NCI-H510A treated with DMSO at 0.1 percent for 48 hours (cell line): ENCODE measurements at places on chromosomes 3 and 15.

DNA sequence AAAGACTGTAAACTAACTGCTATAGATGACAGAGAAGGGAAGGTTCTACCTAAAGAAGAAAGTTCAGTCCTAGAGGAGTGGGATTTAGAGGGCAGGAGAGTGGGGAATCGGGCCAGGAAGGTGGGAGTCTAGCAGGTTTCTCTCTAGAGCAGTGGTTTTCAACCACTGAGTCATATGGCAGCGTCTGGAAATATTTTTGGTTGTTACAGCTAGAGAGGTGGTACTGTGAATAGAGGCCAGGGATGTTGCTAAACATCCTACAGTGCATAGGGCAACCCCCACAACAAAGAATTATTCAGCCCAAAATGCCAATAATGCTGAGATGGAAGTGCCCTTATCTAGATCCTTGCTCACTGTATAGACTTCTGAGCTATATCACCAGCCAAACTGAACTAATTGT, 28.7 kb downstream of the ATP1B3 start:
- DNase-seq, result no peak

DNA sequence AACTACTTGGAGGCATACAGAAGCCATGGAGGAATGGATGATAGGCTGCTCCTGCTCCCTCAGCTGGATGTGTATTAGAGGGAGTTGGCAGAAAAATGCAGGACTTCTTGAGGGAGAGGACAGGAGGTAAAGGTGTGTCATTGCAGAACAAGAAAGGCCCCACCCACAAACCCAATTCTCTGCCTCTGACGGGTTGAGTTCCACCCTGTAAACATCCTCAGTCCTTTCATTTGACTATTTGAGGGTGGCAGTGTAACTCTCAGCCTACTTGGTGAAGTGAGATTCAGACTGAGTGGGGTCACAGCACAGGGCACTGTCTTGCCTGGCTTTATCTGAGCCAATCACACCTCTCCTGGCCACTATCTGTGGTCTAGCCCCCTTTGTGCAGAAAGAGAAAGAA, at the start of gene TPRG1:
Gene TPRG1 (plus strand): TSS at position 265 of the 400 bp plus-strand sequence. CDS start 35,414 bp downstream, outside the sequence.
- DNase-seq, result no peak

- no peak for DNase-seq
Measured at GRCh38 chr3:72113564-72113963, 328.6 kb upstream of the PROK2 start.

- DNase-seq, result no peak
Measured at GRCh38 chr3:15206662-15207576, 873 bp downstream of the CAPN7 start.

DNA sequence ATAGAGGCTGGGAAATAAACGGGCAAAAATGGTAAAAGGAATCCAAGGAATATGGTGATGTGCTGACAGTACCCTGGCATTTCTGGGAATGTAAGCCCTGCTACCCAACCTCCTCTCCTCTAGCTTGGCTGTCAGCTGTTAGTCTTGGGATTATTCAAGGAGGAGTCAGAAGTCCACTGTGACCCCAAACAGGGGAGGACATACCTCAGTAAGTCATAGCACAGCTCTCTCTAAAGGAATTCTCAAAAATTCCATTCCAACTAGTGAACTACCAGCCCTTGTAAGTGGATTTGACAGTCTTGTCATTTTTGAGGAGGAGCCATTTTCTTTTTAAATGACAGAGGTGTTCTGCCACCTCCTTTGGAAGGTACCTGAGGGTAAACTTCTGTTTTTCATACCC, 207.5 kb downstream of the PDCD6IP start:
- DNase-seq, result no peak

DNA sequence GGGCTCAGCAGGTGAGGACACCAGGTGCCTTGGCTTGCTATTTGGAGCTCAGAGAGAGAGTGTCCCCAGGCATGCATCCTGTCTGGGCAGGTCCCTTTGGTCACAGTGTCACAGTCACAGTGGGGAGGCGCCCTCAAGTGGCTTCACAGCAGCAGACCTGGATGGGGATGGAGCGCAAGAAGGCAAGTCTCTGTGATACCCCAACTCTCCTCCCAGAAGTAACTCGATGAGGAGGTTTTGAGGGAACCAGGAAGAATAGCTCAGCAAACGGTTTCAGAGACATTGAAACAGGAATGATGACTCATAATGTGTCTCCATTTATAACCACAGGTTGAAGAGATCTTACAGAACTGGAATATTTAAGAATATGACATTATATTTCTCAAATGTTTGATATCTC, 66.5 kb upstream of the SH3GL3 start:
- no peak for DNase-seq

GRCh38 chr3:36196058-36196457, 184.2 kb upstream of the STAC start:
- DNase-seq, result no peak

DNA sequence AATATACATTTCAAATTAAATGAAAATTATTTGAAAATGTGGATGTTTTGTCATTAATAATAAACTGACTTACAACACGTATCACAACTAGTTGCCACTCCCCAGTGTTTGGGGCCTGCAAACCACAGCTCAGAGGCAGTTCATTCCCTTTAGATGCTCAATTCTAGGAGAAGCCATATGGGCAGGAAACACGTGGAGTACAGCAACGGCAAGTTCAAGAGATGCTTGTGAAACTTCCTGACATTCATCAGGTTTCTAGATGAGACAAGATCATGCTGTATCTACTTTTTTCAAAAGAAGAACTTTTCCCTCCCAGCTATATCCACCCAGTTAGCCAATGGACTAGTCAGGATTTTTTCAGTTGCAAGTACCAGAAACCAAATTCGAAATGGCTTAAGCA, 17.6 kb upstream of the PLA2G4D start:
- no peak for DNase-seq

DNA sequence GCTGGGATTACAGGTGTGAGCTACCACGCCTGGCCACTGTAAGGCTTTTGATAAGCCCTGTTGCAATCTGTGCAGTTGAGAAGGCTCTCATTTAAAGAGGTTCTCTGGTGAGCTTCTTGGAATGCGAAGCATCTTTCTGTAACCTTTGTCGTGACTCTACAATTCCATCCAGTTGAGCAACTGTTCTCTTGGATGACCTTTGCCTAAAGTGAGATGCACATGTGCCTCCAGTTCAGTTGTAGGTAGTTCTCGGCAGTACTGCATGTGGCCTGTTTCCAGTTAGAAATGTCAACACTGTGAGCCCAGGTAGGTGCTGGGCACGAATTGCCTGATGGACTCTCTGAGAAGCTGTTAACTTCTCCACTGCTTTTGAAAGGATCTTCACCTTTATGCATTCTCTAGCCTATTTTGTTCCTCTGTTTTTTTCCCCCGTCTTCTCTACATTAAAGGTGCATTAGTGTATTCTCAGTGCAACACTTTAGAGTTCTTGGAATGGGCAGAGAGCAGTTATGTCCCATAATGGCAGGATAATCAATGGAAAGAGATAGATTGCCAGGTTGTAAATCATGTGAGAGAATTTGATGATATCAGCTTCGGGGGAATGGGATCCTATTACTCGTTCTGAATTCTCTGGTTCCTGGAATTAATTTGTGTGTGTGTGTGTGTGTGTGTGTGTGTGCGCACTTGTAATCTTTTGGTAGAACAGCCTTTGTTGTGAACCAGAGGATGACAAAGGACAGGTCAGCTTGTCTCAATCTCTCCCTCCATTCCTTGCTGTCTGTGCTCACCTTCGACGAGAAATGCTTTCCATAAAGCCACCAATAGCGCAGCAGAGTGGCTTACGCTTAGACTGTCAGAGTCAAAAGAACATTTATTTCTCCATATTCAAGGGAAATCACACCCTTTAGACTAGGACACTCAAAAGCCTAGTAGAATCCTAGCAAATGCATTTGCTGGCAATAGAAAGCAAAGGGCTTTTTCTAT, 51.1 kb downstream of the PTPRG start:
- no peak for DNase-seq

DNA sequence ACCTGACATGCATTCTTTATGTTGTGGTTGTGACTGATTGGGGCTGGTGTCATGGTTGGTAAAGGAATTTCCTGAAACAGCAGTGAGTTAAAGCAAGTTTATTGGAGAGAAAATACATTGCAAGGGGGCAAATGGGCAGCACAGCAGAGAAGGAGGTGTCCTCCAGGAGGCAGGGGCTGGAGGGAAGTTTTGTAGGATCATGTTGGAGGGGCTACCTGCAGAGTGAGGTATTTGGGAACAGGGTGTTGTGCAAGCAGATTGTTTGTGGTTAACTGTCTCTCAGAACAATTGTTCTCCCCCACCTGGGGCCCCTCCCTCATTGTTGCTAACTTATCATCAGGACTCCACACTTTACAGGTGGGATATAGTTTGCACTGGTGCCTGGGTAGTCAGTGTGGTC, 196.0 kb downstream of the NSUN3 start:
- no peak for DNase-seq

DNA sequence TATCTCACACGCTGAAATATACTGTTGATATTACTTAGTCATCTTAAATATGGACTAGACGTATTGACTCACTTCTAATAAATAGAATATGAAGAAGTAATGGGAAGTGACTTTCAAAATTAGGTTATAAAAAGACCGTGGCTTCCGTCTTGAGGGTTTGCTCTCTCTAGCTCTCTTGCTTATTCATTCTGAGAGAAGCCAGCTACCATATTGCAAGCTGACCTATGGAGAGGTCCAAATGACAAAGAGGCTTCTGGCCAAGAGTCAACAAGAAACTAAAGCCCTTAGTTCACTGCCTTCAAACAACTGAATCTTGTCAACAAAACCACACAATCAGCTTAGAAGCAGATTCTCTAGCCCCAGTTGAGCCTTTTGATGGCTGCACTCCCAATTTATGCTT, 46.1 kb downstream of the SLC9C1 start:
- no peak for DNase-seq

DNA sequence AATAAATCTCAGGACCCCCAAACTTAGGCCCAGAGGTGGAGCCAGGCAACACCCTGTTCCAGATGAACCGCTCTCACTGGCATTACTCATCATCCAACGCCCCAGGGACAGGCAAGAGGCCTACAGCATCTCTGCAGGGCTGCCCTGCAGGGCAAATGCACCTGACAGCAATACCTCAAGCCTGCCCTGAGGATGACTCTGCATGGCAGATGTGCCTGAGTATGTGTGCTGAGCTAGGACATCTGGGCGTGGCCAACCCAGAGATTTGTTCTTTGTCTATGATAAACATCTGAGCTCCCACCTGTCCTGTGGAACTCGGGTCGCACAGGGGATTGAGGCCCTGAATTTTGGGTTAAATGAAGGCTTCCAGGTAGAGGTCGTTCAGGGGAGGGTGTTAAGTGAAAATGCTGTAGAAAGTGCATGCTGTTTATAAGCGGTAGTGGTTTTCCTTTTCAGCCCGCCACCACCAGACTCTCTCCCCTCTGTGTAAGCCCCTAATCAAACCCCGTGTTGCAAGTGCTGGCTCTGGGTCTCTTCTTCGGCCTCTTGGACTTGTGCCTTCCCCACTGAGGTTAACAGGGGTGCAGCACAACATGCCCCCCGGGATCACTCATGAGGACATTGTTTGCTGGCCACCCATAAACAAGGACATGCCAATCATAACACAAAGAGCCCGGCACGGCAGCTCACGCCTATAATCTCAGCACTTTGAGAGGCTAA, 92.3 kb downstream of the ATP10A start:
- DNase-seq, result no peak

- no peak for DNase-seq
Measured at GRCh38 chr3:123508178-123508577, 59.3 kb upstream of the ADCY5 start.

DNA sequence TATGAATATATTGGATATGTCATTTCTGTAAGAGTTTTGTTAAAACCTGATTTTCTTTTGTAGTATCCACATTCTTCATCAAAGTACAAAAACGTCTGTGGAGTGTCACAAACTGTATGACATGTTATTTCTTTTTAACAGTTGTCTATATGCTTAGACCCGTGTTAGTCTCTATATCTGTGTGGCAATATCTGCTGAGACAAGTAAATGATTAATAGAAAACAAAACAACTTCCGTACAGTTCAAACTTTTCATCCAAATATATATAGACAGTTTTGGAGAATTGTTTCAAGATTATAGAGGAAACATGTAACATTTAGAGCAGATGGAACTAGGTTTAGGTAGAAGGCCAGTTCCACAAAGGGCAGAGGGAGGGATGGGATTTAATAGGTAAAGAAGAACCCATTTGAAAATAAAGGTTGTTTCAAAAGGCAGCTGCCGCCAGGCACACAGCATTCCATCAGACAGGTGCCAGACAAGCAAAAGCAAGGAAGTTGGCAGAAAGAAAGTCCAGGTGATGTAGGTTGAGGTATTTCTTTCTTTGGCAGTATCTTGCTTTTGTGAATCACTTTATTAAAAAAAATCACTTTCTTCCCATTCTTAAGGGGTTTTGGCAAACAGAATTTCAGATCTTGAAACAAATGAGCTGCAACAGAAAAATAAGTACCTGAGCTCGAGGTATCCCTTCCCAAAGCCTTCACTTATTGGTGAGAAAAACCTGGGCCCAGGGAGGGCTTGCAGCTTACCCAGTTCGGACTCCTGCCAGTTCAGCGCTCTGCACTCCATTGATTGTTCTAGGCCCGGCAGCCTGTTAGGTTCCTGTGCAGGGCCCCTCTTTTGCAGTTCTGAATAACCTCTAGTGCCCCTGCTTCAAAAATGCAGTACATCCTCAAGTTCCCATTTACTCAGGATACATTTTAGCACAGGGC, 49.0 kb downstream of the LRRN1 start:
- no peak for DNase-seq

- DNase-seq, result no peak
Measured at GRCh38 chr15:61943992-61944391, 116.3 kb downstream of the VPS13C start.

DNA sequence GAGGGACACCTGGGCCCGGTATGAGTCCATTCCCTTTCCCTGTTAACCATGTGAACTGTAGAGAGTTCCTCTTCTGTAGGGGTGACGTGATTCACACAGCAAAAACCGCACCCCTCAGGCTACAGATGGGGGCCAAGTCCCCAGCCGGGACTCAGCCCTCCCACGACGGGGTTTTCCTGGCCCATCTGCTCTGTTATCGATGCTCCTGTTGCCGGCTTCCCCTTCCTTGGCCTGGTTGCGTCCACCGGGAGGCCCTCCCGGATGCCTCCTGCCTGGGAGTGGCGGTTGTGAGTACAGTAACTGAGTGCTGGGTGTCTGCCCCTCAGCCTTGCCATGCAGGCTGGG, 817 bp upstream of the PLXNA1 start:
- no peak for DNase-seq

DNA sequence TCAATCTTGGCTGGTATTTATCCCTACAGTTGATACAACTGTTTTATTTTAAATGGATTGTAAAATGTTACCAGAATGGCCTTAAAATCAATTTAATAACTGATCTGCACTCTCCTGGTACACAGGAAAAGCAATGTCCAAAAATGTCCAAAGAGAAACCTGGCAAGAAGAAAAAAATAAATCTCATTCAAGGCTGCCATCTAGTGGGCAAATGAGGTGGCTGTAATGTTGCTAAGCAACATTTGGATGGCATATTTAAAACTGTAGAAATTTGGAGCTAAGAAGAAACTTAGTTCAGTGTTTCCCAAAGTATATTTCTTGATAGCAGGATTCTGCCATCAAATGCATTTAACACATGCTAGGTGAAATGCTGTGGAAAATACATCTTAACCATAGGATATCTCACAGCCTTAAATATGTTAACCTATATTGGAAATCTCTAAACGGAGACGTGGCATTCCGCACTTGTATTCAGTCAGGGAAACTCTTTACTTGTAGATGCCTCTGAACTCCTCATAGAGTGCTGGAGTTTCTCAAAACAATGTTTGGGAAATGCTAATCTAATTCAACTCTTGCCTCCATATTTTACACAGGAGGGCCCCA, 216.8 kb downstream of the ERC2 start:
- DNase-seq, result peak; percentile 25
